Pancreas (tissue), 10 donors: ENCODE measurements at places on chromosomes 2 and 18. TPM values are rescaled to one million over a fixed set of nuclear protein-coding genes. Genes with fewer than 3 reads are reported as not detected.

DNA sequence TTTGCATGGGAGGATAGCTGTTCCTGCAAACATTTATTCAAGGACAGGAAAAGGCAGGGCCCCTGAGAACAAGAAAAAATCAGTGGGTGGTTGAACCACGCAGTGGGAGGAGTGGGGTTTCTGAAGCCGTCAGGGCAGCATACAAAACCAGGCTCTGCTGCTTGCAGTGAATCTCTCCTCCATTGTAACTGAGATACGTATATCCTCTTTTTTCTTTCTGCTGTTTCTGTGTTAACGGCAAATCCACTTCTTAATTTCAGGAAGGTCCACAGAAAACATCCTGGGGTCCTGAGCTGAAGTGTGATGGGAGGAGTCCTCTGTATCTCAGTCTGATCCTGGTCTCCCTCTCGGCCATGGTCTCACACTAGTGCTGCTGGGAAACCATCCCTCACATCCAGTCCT is 27.2 kb upstream of the KCNF1 start:
- DNase-seq = no peak

- no peak for DNase-seq
These were observed 176.1 kb downstream of the TMEM18 start for GRCh38 chr2:501130-501529.

- DNase-seq = no peak
These were observed 18.5 kb upstream of the NFE2L2 start for GRCh38 chr2:177282787-177283572.

DNA sequence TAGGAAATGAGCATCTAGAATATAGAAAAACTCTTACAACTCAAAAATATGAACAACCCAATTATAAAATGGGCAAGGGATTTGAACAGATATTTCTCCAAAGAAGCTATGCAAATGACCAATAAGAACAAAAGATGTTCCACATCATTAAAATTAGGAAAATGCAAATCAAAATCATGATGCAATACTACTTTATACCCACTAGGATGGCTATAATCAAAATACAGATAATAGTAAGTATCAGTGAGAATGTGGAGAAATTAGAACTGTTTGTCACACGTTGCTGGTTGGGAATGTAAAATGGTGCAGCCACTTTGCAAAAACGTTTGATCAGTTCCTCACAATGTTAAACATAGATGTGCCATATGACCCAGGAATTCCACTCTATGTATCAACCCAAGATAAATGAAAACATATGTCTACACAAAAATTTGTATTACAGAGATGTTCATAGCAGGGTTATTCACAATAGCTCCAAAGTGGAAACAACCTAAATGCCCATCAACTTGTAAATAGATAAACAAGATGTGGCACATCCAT is 558.4 kb downstream of the SLC4A3 start:
- no peak for DNase-seq

DNA sequence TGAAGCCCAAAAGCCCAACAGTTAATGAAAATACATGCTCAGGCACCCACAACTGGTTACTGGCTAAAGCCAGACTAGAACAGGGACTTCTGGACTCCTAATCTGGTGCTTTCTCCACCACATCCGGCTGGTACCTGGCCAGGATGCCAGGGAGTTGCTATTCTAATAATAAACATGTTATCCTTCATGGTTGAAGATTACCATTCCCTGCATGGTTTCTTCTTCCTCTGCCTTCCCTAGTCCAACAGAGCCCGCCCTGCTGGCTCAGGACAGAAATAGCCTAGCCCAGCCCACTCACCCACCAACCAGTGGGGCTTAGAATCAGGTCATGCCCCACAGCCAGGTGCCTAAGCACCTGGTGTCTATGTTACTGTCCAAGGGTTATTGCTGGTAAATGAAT is 184.2 kb downstream of the TMEM247 start:
- DNase-seq = no peak

DNA sequence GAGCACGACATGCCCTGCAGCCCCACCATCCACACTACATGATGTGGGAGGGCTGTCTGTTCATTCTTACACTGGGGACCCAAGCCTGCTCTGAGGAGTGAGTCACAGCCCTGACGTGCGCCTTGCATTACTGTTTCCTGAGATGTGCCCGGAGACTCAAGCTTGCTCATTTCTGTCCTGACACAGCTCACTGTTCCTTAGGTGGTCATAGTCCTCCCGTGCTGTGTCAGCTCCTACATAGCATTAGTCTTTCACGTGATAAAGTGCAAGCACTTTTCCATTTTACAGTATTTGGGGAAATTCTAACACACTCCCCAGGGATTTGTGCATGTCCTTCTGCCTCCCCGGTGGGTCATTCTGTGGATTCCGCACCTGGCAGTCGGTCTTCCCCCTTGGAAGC is 46.2 kb upstream of the TRIM43B start:
- DNase-seq = no peak

DNA sequence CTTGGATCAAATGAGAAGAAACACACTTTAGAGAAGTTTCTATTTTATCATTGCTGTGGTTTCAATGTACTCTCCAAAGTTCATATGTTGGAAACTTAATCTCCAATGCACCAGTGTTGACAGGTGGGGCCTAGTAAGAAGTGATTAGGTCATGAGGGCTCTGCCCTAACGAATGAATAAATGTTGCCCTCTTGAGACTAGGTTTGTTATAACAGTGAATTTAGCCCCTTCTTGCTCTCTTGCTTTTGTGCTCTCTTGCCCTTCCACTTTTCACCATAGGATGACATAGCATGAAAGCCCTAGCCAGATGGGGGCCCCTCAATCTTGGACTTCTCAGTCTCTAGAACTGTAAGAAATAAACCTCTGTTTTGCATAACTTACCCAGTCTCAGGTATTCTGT is 664.8 kb downstream of the DCC start:
- DNase-seq = no peak

GRCh38 chr18:27707201-27707600 is 469.7 kb downstream of the CDH2 start:
- DNase-seq = no peak

DNA sequence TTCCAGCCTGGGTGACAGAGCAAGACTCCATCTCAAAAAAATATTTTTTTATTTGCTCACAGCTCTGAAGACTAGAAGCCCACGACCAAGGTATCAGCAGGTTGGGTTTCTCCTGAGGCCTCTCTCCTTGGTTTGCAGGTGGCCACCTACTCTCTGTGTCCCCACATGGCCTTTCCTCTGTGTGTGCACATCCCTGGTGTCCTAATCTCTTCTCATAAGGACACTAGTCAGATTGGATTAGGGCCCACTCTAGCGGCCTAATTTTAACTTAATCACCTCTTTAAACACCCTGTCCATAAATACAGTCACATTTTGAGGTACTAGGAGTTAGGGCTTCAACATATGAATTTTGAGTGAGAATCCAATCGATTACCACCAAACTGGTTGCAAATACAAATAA is 2.0 kb upstream of the RAB3GAP1 start:
- DNase-seq = no peak

DNA sequence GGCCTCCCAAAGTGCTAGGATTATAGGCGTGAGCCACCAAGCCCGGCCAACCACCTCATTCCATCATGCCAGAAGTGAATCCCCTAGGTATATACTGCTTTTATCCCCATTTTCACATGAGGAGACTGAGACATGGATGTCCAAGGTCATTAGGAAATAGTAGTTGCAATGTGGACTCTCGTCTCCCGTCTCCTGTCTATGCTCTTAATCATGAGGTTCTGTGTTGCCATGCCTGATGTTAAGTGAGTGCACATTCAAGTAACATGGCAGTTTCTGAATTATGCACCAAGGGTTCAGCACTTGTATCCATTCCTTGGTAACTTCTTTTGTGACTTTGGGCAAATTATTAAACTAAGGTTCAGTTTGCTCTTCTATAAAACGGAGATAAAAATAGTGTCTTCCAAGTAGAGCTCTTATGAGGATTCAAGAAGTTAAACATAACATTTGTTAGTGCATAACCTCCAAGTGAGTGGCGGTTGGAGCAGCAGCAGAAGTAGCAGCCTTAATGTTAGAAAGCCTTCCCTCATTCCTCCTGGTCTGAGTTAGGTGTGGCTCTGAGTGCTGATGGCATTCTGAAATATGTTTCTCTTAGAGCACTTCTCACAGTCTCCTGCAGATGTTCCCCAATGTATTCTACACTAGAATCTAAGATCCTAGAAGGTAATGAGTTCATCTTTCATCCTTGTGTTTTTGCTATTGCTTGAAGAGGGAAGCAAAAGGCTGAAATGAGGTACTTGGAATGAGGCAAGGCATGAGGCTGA is 21.9 kb downstream of the SOCS6 start:
- no peak for DNase-seq

GRCh38 chr2:150043172-150043500 is 444.3 kb downstream of the RND3 start:
- no peak for DNase-seq

The WNT10A gene
- 0.23 TPM for total RNA-seq

The CROCC2 gene
- 0.04 TPM for total RNA-seq

The ABCB11 gene
- 0.12 TPM for total RNA-seq

The CCNT2 gene
- total RNA-seq = 21.9 TPM

The TXNDC9 gene
- total RNA-seq = 10.8 TPM

The SERPINB13 gene
- not detected for total RNA-seq

The REEP1 gene
- 3.6 TPM for total RNA-seq

The SCYGR4 gene
- total RNA-seq = not detected
